ENCODE measurements at places on chromosomes 4 and X.
A peak's percentile ranks its signal among the peaks of the same experiment; 100 is the strongest.

DNA sequence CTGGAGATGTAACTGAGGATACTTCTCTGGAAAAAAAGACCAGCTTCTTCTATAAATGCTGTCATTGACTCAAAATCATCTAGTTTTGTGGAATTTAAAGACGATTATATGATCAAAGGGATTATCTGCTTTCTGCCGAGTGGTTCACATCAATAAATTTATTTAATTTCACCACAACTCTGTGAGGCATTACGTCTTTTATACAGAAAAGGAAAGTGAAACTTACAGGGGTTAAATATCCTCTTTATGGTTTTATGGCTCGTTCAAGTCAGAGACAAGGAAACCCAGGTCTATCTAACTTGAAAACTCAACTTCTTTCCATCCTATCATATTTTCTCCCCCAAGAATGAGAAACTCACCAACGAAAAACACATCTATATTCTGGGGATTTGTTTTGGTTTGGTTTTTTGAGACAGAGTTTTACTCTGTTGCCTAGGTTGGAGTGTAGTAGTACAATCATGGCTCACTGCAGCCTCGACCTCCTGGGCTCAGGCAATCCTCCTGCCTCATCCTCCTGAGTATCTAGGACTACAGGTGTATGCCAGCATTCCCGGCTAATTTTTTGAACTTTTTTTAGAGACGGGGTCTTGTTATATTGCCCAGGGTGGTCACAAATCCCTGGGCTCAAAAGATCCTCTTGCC lies 377.9 kb upstream of the EMCN start:
- DNase-seq: no peak

DNA sequence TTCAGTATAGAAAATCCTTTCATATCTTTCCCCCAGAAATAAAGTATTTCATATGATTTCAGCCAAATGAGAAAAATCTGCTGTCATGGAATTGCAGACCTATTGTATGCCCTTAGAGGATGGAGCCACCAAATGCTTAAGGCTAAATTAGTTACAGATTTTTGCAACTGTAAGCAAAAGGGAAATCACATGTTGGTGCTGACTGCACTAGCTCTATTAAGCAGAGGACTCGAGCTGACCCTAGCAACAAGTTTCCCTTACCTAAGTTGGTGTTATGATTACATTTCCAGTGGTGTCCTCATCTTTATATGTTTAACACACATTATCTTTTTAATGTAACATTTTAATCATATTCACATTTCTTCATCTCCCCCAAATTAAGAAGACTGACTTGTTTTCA lies 58.3 kb upstream of the DOCK11 start:
- peak; percentile 6 for DNase-seq

GRCh38 chr4:61511716-61512488 lies 311.8 kb downstream of the ADGRL3 start:
- no peak for DNase-seq

DNA sequence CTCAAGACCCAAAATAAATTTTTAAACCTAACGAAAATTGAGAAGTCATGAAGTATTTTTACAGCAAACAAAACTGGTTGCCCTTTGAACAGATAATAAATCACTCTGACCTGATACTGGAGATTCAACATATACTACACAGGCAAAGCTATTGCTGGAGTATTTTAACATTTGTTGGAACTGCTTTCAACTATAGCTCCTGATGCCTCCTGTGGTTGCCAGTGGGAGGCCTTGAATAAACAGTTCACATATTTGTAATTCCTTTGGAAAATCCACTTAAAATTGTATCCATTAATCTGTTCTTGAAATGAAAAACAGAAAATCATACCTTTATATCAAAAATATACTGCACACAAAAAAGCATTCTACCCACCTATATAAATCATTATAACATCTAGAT lies 605.1 kb downstream of the KCTD8 start:
- DNase-seq: no peak

- DNase-seq: no peak
These were observed 8.1 kb downstream of the DHRSX start for GRCh38 chrX:2492531-2493218.

GRCh38 chrX:84453351-84454246 lies 48.7 kb downstream of the HDX start:
- DNase-seq: no peak

DNA sequence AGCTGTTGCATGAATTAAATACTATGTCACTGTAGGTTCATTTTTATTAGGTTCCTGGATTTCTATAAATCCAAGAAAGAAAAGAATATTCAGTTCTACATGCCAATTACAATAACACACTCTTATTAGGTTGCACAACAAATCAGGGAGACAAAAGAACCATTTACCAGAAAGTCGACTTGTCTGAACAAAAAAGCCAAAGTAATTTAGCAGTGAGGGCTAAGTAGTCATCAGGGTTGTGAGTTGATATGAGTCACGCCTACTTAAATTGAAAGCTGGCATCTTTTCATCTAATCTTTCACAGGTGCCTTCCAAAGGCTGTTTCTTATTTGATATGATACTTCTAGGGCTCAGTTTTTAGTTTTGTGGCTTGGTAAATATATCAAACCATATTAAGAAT lies 25.4 kb upstream of the GNRHR start:
- DNase-seq: peak; percentile 28

DNA sequence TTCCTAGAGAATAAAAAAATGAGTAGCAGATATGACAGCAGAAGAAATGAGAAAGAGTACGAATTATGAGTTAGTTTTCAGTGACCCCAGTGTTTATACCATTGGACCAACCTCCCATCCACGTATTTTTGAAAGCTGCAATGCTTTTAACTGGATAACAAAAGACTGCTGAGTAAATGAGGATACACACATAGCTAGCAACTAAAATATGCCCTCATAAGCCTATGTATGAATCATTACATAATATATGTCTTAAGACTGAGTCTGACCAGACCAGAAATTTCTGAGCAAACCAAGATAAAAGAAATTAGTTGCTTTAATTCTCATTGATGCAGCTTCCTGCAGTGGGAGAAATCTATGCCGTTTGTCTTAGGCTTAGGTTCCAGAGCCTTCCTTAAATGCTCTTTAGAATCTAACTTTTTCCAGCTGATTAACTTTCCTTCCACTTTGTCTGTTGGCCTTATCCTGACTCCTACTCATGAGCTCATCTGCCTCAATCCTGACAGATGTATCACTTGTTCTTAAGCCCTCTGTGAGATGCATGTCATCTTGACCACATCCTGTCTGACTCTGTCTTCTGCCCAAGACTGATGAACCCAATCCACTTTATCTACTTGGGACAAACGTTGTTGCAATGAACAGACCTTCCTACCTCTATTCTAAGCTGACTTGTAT lies 301.4 kb upstream of the AADAT start:
- no peak for DNase-seq

- DNase-seq: no peak
These were observed 50.0 kb upstream of the VEGFD start for GRCh38 chrX:15434205-15434604.

DNA sequence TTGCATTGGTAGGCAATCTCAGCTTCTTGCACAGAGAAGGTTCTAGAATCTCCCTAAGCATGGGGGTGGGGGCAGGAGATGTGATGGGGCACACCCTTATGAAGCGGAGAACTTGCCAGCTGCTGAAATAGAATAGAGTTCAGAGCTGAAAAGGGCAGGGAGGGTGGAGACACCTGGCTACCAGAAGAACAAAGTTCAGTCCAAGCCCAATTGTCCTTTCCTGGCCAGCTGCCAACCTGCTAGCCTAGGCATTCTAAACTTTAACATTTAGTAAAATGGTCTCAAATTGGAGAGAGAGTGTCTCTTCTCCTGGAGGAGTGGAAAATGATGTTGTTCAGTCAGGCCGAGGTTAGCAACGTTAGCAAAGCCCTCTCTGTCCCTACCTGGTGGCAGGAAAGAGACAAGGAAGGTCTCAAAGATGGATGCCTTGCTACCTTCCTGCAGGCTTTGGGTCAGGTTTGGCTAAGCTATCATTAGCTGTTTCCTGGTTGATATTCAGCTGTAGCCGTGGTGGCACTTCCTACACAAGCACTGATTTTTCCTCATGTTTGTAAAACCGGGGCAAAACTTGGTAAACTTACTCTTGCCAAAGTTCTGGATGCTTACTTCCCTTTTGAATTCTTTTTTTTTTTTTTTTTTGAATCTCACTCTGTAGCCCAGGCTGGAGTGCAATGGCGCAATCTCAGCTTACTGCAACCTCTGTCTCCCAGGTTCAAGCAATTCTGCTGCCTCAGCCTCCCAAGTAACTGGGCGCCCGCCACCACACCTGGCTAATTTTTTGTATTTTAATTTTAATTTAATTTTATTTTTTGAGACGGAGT lies 34.7 kb upstream of the NYX start:
- no peak for DNase-seq

GRCh38 chr4:173909294-173909693 lies 374.2 kb downstream of the FBXO8 start:
- peak; percentile 15 for DNase-seq

- no peak for DNase-seq
These were observed 182.0 kb downstream of the ANKRD50 start for GRCh38 chr4:124530464-124531077.

GRCh38 chrX:37405956-37406355 lies 56.8 kb downstream of the PRRG1 start:
- no peak for DNase-seq

DNA sequence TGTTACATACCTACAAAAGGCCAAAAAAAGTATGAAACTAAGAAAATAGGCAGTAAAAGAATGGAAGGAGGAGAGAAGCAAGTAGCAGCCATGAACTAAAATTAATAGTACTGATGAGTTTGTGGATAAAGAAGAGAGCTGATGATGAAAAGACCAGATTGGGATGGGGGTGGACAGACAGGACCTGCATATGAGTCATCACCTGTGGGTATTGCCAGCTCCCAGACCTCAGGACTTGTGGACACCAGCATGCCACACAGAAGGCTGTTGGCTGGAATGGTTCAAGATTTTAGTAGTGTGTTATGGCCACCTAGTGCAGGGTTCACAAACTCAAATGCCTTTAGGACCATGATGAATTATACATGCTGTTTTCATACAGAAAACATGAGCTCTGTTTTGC lies 58.9 kb downstream of the ARX start:
- DNase-seq: no peak

GRCh38 chr4:186708554-186708953 lies 15.1 kb downstream of the FAT1 start:
- DNase-seq: no peak

DNA sequence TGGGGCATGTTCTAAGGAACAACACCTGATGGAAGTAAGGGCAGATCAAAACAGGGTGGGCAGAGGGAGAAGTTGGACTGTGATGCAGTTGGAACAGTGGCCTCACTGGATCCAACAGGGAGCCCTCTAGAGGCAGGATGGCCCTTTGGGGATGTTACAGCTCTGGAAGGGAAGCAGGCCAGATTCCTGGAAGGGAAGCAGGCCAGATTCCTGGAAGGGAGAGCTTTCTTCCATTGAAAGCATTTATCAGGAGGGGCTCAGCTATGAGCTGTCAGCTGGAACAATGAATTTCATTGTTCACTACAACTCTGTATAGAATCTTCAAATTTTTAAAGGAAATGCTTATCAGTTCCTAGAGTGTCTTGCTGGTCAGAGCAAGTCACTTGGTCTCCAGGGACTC lies 17.7 kb downstream of the IL15 start:
- no peak for DNase-seq

- DNase-seq: peak; percentile 24
These were observed 29.2 kb downstream of the EFHC2 start for GRCh38 chrX:44314259-44314734.

- no peak for DNase-seq
These were observed 41.0 kb downstream of the PRPS1 start for GRCh38 chrX:107669261-107669660.

Data from pons (tissue), 1 donor.